Stromal cell of bone marrow (primary cell): ENCODE measurements at places on chromosomes 4 and X.

GRCh38 chr4:2811830-2812611 is 19.1 kb downstream of the SH3BP2 start:
- DNase-seq, result peak; percentile 36

GRCh38 chr4:48047896-48048295 is 31.3 kb downstream of the NIPAL1 start:
- DNase-seq, result no peak

DNA sequence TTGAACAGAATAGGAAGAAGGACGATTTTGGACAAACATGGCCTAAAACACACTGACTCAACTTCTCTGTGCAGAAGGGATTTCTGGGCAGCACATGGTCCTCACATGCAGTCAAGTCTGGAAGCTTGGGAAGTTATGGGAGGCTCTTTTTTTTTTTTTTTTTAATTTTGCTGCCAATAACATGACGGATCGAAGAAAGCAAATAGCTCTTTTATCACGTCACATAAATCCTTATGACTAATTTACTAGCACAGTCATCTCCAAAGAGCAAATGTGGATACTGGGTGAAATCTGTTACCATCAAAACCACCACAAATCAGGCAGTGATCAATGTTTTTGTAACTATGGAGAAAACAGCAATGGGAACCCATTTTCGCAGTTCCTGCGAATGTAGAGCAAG is 193.3 kb upstream of the FAM9B start:
- DNase-seq, result no peak

GRCh38 chr4:111537871-111538270 is 607.4 kb upstream of the FAM241A start:
- DNase-seq, result peak; percentile 9

DNA sequence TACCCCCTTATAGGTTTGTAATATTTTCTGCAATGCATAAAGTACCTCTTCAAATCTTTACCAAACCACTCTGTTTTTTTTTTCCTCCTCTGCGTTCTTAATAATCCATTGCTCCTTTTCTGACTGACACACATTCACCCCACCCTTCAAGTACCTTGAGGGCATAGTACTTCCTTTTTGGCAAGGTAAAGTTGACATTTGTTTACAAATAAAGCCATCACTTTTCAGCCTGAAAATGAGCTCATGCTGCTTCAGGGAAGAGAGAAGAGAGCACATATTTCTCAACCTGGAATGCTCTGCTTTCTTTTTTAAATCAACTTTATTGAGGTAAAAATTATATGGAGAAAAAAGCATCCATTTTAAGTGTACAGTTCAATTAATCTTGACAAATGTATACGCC is 113.9 kb downstream of the AGTR2 start:
- DNase-seq, result no peak

DNA sequence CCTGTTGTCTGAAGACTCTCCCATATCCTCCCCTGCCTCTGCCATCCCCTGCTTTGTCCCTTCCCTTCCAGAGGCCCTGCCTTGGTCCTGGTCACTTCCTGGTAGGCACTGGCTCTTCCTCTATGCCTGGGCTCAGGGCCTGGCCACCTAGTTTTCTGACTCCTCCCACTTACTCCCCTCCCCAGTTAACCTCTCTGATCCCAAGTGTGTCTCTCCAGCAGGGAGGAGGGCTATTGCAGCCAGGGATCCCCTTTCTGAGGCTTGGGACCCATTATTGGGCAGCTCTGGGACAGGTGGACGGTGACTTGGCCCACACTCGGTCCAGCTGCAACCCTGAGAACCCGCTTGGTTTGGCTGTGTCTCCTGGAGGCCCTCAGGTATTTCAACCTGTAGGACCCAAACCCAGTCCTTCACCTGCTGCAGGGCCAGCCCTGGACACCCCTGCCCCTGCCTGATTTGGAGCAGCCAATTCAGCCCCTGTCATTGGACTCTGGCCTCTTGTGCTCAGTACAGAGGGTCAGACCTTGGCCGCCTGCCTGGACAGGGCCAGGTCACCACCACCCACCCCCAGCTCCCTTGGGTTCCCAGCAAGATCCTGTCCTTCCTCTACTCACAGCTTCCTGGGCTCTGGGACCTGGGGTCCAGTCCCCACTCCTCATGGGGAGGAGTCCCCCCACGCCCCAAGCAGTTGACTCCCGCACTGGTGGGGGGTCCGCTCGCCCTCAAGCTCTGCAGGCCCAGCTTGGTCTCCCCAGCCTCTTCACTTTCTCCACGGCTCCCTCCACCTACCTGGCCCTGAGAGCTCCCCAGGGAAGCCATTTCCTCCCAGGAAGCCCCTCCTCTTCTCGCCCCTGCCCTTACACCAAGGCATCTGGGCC is 1.1 kb upstream of the SH3BP2 start:
- no peak for DNase-seq

DNA sequence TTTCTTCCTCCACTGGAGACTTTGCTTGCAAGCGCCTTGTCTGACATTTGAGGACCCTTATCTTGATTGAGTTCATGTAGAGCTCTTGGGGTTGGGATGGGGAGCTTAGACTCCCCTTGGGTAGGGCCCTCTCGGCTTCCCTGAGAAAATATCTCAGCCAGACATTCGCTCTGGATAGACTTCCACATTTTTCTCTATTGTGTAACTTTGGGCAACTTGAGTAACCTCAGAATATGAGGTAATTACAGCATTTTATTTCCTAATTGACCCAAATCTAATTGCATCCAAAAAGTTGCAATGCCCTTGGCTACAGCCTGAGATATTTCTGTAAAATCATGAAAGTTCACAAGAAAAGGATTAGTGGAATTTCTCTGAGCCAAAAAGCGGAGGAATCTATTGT is 102.8 kb upstream of the MXRA5 start:
- DNase-seq, result peak; percentile 11

DNA sequence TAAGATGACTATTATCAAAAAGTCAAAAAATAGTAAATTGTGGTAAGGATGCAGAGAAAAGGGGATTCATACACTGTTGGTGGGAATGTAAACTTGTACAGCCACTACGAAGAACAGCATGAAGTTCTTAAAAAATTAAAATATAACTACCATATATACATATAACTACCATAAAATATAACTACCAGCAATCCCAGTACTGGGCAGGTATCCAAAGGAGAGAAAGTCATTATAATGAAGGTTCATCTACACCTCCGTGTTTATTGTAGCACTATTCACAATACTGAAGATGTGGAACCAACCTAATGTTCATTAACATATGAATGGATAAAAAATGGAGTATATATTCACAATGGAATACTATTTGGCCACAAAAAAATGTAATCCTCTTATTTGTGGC is 360.9 kb upstream of the CT83 start:
- no peak for DNase-seq

DNA sequence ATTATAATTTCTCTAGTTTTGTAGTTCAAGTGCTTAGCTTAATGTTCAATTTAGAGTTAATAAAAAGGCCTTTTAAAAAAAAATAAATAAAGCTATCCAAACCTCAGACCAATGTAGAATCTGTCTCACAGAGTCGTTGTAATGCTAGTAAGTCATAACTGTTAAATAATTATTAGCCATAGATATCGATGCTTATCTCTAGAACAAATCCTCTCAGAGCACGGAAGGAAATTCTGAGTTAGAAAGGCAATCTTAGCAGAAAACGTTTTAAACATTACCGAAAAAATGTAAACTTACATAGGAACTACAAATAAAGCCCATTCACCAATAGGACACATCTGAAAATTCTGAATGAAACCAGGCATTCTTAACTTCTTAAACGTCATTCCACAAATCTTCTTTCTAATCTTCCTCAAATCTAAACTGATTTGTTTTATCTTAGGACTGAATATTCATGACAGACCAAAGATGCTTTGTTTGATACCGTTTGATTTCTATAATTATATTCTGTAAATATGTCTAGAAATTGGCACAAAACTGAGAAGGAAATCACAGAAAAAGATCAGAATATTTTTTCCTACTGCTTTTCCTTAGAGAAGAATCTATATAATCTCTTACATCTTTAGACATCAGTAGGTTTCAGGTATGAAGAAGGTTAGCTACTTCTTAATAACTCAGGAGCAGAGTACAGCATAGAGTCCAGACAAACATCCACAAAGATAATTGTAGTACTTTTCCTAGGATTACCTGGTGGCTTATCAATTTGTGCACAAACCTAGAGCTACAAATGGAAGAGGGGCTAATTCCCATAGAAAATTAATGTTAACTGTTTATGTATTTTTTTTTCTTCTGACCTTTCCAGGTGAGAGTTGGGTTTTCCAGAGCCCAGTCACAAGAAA is 140.7 kb downstream of the BTC start:
- no peak for DNase-seq

- peak; percentile 3 for DNase-seq
These were observed 3.7 kb upstream of the TEX13D start for GRCh38 chrX:124328765-124329164.

DNA sequence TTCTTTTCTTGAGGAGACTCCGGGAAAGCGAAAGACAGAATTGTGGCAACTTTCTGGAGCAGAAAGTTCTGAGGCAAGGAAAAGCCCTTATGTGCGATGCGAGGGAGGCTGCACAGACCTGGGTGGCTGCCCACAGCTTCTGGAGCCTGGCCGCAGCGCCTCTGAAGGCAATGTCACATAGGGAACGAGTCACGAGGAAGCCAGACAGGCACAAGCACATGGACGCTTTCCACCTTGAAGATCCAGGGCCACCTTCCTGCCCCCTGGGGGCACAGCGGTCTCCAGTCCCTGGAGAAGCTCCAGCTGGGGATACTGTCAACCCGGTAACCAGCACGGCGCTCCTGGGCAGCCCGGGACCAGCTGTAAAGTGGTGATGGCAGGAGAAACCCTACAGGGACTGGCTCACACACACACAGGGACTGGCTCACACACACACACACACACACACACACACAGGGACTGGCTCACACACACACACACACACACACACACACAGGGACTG is 69.8 kb downstream of the MTNR1A start:
- DNase-seq, result no peak
